ENCODE measurements at places on chromosomes 3 and 15.

GRCh38 chr3:152039887-152040286, 166.4 kb downstream of the SUCNR1 start:
- no peak for DNase-seq

GRCh38 chr15:57312318-57313133, 63.8 kb upstream of the CGNL1 start:
- DNase-seq: no peak

DNA sequence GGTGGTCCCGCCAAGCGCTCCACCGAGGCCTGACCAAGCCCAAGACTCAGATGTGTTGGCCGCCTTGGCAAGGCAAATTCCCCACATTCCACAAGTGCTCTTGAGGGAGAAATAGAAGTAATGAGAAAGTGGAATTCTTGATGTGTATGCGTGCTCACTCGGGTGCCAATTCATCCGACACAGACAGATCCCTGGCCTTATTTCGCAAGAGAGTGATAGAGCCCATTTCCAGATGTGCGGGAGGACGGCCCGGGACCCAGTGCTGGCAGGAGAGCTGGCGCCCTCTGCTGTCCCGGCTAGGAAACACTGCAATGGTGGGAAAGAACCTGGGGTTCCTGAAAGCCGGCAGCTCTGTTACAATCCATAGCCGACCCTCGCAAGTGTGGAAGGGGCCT, 76.0 kb downstream of the HMG20A start:
- DNase-seq: peak; percentile 71

DNA sequence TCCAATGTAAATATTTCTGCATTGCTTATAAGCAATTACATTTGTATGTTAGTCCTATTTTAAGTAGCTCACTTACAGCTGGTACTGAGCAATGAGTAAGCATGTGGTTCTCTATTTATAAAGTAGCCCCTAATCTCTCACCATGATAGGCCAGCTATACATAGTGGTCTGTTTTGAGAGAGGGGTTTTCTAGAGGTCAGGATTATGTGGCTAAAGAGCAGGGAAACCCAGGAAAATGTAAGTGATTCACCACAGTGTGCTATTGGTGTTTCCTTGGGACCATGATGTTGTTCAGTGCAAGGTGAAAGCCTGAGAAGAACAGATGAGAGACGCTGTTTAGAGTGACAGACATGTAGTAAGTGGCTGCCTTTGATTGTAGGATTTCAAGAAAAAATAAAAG, 26.4 kb downstream of the RBMS3 start:
- DNase-seq: no peak

DNA sequence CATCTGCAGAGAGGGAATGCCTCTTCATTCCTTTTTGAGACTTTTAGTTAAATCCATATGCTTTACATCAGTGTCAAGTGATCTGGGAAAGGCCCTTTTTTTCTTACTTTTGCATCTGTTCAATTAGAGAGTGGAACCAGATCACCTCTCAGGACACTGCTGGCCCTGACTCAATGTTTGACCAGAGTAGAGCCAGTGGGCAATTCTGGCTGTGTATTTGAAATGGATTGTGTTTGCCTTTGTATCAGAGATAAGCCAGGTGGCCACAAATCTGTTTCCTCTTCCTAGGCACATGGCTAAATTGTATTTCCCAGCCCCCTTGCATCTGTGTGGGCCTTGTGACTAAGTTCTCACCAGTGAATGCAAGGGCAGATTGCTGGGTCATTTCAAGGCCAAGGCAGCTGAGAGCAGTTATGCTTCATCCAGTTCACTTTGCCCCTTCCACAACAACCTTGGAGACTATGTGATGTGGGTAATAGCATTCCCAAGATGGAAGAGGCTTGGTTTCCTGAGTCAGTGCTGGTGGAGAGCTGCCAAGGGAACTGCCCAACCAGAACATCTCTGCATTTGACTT, 75.6 kb upstream of the CACNA2D3 start:
- no peak for DNase-seq

DNA sequence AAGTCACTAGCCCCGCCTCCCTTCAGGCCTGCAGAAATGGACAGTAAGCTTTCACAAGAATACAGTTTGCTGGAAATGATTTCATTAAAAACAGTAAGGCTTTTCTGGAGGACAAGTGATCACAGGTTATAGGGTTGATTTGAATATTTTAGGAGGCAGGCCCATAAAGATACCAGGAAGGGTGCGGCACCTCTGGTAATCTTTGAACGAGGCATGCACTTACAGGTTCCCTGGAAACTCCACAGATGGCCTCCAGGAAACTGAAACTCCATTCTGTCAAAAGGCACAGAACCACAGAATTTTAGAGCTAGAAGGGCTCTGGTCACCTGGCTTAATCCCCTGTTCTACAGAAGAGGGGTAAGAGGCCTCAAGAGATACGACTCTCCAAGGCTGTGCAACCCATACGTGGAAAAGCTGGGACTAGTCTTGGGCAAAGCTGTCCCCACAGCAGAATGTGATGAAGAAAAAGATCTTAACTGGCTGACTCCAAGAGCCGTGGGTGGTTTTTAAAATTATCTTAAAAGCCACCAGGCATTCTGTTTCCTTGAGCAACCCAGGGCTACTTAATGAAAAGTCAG, 1.2 kb downstream of the STARD5 start:
- no peak for DNase-seq

DNA sequence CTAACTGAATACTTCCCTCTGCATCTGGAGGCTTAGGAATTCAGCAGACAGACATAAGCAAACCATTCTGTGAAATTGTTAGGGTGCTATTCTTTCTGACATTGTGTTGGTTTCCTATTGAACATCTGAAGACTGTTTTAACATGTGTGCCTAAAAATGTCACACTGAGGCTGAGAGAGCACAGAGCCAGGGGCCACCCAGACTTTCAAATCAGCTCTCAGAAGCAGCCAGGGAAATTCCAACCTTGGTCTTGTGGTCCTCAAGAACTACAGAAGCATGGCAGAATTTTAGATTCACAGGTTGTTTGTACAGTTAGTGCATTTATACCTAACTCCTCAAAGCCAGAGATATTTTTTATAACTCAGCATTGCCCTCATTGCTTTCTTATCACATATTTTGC, 929.2 kb upstream of the CFAP20DC start:
- DNase-seq: peak; percentile 2

DNA sequence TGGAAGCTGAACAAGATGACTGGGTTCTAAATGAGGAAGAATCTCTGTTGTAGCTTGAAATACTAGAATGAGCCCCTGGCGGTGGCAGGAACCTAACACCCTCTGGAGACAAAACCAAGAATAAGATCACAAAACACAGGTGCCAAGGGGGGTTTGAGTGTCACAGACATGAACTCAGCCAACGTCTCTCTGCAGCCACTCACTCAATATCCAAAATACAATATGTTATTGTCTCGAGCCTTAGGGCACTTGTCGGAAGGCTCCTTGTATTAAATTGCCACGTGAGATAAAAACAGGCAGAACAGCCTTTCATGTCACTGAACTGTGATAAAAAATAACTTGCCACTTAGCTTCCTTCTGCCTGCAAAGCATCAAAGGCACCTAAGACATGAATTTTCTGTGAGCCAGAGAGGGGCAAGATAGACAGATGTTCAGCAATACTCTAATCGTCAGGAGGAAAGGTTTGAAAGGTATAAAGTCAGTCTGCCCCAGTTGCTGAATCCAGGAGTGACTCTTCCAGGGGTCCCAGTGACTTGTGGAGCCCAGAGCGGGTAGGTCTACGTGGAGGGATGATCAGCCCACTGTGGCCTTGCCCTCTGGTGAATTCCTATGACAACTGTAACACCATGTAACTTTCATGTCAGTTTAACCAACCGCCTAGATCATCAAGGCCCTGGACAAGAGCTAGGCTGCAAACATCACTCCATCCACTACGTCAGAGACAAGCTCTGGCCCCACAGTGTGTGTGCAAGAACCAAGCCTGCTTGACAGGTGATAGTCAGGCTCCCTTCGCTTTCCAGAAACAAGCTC, 165.2 kb downstream of the OSBPL10 start:
- DNase-seq: no peak

DNA sequence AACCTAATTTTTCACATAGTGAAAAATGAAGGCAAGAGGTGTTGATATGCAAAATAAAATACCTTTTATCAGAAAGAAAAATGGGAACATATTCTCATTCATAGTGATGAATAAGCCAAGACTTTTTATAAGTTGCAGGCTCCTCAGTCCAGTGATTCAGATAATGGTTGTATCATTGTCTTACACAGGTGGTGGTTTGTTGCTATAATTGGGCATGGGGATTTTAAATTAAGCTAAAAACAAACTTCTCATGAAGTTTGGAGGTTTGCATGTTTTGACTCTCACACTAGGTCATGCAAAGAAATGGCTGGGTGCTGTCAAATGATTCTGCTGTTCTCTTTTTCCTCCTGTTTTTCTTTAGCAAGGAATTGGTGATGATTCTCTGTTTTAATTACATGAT, 60.8 kb upstream of the SKIL start:
- DNase-seq: no peak

DNA sequence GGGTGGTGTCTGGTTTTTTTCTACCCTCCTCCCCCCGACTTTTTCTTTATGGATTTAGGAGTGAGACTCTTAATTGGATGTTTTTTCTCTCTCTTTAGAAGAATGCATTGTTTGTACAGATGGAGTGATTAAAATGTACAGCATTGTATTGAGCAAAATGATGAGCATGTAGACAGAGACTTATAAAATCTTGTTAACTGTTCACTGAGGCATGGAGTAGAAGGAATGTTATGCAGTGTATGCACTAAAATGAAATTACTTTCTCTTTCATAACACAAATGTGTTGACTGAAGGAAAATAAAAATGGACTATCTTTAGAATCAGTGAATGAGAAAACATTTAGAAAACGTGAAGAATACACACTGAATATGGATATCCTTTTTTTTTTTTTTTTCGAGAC, 39.8 kb downstream of the ZFAND6 start:
- no peak for DNase-seq

- DNase-seq: no peak
Measured at GRCh38 chr15:62881056-62881455, 161.5 kb upstream of the TPM1 start.

GRCh38 chr15:49154799-49155109, 645 bp downstream of the COPS2 start:
- no peak for DNase-seq

DNA sequence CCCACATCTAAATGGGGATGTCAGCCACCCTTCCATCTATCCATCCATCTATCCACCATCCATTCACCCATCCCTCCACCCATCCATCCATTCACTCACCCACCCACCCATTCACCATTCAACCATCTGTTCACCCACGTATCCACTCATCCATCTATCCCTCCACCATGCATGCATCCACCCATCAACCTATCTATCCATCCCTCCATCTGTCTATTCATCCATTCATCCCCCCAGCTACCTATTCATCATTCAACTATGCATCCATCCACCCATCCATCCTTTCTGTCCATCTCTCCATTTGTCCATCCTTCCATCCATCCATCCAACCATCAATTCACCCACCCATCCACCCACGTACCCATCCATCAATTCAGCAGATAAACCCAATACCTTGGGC, 14.6 kb downstream of the ITIH3 start:
- no peak for DNase-seq

- DNase-seq: no peak
Measured at GRCh38 chr3:170524073-170524472, 61.8 kb downstream of the SLC7A14 start.

- no peak for DNase-seq
Measured at GRCh38 chr15:39645138-39645975, 64.5 kb downstream of the THBS1 start.

DNA sequence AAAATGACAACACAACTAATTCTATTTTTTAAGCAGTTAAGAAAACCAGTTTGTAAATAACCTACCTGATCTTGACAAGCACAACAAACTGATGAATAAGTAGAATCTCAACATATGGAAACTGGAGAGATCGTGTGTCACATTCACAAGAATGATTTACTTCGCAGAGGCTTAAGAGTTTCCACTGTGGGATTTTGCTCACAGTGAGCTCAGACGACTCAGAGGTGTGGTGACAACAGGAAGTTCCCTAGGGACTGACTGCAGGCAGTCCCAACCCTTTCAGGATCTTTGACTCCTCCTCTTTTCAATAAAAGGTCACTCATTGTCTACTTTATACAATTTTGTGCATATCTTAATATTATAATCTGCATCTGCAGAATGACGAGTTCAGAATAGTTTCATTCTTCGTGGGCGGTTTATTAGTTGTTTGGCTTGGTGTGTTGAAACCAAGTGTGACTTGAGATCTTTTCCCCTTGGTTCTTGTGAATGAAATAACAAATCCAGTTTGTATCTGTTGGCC, at the start of gene LIPH:
LIPH (minus strand) TSS at position 231 of the 520 bp plus-strand sequence; CDS start at position 114, 117 bp downstream.
- peak; percentile 42 for DNase-seq

GRCh38 chr3:113255100-113255853, 43.9 kb downstream of the BOC start:
- no peak for DNase-seq

- DNase-seq: no peak
Measured at GRCh38 chr3:186208296-186208989, 99.6 kb upstream of the ETV5 start.

DNA sequence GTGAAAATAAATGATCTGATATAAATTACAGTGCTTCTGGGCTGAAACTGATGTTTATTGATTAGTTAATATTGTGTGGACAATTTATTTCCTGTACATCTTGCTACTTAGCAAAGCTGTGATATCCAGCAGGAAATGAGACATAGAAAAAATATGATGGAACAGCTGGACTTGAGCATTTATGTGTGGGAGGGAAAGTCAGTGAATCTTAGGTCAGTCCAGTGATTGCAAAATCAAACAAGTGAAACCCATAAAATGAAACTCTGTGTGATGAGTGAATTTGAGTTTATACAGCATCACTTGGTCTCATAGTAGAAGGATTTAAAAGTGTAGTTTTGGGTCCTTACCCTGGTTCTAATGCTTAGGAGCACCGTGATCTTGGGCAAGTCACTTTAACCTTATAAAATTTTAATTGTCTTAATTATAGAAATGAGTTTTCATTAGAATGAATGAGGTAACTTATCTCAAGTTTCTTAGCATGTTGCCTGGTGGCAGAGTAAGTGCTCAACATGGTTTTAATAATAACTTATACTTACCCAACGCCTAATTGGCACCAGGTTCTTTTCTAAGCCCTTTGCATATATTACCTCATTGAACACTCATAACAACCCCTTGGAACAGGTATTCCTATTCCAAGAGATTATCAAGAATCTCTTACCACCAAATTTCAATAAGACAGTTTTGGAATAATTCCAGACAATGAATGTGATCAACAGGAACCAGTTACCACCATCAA, 194.6 kb downstream of the ADAMTSL3 start:
- DNase-seq: no peak

DNA sequence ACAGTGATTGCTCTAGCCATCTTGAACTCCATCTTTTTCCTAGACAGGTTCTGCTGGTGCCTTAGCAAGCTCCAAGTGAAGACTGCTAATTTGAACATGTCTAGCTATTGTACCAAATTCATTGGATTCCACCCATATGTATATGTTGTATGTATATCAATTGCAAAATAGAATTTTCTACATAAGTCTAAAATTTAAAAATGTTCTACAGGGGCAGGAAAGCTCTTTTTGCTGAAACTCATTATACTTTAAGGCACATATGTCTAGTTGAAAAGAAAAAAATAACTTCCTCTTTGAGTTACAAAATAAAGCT, 845.3 kb downstream of the MCTP2 start:
- no peak for DNase-seq
